ENCODE measurements at places on chromosomes 1 and 21.

DNA sequence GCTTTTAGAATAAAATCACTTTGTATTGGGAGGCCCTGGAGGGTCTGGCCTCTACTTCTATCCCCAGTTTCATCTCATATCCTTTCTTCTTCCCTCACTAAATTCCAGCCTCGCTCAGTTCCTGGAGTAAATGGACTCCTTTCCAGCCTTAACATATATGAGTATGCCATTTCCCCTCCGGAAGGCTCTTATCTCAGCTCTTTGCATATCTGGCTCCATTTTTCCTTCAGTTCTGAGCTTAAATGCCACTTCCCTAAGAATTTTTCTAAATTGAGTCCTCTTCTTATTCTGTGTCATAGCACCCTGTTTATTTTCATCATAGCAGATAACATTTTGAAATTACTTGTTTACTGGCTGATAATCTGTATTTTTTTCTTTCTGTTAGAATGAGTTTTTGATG, 20.2 kb upstream of the DUSP10 start:
- no peak for DNase-seq

GRCh38 chr1:239511875-239512274, 125.5 kb downstream of the CHRM3 start:
- DNase-seq, result no peak

DNA sequence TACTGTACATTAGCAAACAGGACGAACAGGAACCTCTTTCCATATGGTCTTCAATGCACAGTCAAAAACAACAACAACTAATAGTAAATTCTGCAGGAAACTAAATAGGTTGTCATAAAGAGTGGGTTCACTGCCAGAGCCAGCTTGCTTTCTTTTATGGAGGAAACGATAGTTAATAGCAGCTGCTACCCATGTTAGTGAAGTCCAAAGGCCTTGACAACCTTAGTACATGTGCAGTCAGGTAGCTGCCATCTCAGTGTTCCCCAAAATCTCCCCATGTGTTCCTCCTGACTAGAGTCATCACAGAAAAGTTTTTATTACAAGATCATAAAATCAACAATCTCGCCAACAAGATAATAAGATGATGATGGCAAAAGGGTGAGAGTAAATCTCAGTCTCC, 16.6 kb upstream of the ADORA3 start:
- DNase-seq, result no peak

- no peak for DNase-seq
These were observed 77.7 kb upstream of the C1orf87 start for GRCh38 chr1:60151311-60151710.

DNA sequence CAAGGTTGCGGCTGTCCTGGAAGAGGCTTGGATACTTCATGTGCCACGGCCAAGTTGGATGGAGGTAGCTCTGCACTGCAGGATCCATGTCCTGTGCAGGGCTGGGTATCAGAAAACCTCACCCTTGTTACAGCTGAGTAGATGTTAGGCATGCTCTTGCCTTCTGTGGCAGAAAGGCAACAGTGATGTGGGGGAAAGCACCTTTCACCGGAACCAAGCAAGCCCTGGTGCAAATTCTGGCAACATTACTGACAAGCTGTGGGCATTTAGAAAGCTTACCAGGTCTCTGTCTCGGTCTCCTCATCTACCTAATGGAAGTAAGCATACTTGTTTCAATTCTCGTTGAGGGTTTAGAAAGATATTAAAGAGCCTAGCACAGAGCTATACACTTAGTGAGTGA, 14.5 kb upstream of the CDCA8 start:
- no peak for DNase-seq

DNA sequence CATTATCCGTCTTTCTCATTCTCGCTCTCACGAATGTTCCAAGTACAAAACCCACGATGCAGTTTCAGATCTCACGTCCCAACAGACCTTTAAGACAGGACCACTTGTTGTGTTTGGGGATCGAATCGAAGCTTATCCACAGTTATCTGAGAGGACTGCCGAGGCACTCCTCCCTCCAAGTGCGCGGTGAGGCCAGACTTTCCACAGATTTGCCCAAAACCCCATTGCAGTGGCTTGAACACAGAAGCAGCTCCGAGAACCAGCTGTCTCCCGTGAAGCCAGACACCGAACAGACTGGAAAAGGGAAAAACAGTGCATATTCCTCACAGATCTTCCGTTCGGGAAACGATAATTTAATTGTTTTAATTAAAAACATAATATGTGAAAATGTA, 46.5 kb upstream of the COL6A2 start:
- DNase-seq, result no peak

DNA sequence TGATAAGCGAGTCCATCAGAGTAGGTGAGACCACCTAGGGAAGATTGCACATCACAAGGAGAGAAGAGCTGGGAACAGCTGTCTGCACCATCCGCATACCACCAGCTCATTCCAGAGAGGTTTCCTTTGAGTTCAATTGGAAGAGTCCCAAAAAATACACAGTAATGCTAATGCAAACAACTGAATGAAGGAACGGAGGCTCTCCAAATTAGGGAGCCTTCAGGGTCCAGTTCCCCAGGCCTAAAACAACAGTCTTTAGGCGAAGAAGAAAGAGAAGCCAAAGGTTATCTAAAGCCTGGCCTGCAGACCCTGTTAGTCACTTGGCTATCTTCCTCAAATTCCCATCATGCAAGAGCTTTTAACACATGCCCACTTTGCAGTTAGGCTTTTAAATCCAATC, 246.4 kb downstream of the PBX1 start:
- DNase-seq, result no peak

GRCh38 chr1:26607186-26607585, 77.6 kb downstream of the RPS6KA1 start:
- no peak for DNase-seq
